HS-5 (cell line): ENCODE measurements at places on chromosomes 5 and 9.
A peak's percentile ranks its signal among the peaks of the same experiment; 100 is the strongest.

GRCh38 chr5:14672484-14673394 lies 8.2 kb downstream of the OTULIN start:
- no peak for DNase-seq

DNA sequence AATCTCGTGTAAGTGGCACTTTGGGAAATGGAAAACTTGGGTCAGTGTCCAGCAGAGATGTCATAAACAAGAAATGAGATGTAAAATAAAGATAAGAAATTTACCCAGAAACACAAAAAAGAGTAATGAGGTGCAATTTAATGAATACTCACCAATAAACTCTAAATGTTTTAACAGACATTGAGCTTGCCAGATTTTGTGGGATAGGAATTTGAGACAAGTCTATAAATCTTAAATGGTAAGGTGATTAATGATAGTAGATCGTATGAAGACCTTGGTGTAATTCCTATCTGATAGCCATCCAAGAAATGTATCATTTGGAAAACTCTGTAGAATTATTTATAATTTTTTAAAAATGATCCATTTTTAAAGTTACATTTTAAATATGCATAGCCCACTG lies 682.4 kb downstream of the MAT2B start:
- DNase-seq = no peak

DNA sequence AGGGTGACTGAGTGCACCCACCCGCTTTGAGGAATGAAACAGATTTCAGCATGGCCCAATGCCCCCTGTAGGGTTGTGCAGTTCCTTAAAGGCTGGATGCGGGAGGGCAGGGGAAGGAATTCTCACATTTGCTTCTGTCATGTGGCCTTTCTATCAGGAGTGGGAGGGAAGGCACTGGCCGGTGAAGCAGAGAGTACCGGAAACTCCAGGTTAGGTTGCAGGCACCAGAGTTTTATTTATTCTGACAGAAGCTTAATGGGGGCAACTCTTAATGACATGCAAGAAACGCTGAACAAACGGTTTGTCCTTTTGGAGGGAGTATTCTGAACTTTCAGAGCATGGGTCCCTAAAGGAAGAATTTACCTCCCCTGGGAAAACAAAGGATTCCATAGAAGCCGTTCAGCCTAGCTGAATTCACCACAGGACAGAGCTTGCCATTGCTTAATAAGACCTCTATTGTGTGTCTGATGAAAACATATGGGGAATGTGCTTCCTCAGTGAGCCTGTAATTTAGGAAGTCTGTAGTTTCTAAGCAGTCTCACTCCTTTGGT lies 44.1 kb upstream of the EQTN start:
- no peak for DNase-seq

GRCh38 chr5:157594257-157594656 lies 18.7 kb upstream of the ADAM19 start:
- DNase-seq = no peak

GRCh38 chr9:83992407-83992806 lies 11.8 kb downstream of the RMI1 start:
- DNase-seq = peak; percentile 36

DNA sequence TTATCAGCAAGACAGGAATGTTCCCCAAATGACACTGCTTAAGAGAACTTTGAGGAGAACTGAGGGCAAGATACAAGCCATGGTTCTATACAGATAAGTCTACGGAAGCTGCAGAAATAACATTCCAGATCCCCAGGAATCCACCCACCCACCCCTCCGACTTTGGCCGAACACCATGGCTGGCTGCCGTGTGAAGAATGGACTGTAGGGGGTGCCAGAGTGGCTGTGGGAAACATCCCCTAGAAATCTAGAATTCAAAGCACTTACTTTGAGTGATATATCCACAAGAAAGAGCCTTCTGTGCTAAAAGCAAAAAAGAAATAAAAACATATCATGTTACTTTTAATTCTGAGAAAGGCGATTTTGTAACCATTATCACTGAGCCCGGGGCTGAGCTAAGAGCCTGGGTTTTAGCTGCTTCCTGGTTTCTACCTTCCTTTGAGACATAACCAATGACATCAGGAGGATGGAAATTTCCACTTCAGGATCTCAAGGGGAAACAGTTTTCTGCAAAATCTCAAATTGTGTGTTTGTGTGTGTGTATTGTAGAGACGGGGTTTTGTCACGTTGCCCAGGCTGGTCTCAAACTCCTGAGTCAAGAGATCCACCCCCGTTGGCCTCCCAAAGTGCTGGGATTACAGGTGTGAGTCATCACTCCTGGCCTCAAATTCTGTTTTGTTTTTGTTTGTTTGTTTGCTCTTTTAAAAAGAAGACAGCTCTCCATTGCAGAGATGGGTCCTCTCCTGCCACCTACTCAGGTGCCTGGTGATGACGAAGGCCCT lies 36.4 kb downstream of the GGTA1 start:
- DNase-seq = no peak

GRCh38 chr9:91138760-91139159 lies 223.0 kb downstream of the AUH start:
- no peak for DNase-seq

- DNase-seq = peak; percentile 0
These were observed 47.3 kb upstream of the PHYKPL start for GRCh38 chr5:178279723-178280438.

GRCh38 chr9:133814586-133815208 lies 76.5 kb upstream of the SARDH start:
- no peak for DNase-seq

GRCh38 chr5:181184845-181185216 lies 20.2 kb downstream of the TRIM7 start:
- DNase-seq = no peak

GRCh38 chr9:129775448-129775798 lies 22.6 kb upstream of the PTGES start:
- no peak for DNase-seq

DNA sequence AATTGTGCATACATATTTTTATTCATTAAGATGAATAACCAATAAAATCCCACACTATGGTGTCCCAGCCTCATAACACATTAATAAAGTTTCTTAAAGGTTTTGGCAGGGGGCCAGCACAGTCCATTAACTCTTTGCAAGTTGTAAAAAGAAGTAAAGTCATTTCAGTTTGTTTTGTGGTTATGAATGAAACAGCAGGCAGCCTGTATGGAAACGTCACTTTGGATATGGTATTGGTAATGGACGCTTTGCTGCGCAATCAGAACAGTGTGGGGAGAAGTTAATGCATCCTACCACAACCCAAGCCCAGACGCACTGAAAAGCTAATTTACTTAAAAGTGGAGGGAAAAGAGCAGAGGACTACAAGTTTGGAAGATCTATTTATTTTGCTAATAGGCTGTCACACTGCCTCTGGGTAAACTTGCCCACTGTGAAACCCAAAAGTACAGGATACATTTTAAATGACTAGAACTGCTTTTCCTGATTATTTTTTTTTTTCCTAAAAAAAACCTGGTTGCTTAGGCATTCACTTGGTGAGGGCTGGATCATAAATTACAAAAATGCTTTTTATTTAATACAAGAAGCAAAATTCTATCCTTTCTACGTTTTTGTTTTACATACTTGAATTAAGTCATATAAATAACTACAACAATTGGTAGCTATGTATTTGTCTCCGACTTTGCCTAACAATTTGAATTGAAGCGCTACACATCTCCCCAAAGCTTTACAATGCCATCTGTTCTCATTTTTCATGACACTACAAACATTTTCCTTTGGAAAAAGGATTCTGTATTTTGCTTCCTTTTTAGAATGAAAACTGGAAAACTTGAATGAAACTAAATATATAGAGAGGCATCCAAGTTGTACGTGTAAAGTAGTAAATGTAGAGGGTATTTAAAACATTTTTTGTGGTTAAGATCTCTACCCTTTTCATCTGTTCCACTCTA lies 104.3 kb downstream of the NFIB start:
- DNase-seq = no peak

DNA sequence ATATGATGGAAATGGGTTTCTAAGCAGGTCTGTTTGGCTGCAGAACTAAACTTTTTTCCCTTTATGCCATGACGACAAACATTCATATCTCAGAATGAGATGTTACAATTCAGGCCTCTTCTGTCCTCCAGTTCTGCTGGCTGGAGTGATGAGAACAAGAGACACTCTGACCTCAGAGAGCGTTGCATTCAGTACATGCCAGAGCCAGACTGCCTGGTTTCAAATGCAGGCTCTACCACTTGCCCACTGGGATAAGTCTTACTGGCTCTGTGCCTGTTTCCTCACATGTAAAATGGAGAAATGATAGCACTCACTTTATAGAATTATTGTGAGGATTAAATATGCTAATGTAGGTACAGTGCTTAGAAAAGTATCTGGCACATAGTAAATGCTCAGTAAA lies 24.8 kb upstream of the TOMM5 start:
- no peak for DNase-seq
